ENCODE measurements at places on chromosomes 3 and 15.

- no peak for DNase-seq
Observed at GRCh38 chr3:127835993-127836882, 13.9 kb upstream of the MGLL start.

DNA sequence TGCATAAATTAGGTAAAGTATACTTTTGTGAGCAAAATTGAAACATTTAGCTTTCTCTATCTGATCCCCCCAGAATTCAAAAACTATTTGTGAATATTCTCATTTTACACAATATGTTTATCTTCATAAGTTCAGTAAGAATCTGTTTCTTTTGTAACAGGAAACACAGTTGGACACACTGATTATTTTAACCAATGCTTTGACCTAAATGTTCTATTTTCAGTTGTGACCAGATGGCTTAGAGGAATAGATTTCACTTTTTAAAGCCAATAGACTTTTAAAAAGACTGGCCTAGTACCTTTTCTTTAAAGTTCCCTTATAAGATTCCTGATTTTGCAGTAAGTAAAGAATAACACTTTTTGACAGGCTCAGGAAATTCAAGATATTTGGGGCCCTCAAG is 74.0 kb upstream of the STRIT1 start:
- DNase-seq = no peak

DNA sequence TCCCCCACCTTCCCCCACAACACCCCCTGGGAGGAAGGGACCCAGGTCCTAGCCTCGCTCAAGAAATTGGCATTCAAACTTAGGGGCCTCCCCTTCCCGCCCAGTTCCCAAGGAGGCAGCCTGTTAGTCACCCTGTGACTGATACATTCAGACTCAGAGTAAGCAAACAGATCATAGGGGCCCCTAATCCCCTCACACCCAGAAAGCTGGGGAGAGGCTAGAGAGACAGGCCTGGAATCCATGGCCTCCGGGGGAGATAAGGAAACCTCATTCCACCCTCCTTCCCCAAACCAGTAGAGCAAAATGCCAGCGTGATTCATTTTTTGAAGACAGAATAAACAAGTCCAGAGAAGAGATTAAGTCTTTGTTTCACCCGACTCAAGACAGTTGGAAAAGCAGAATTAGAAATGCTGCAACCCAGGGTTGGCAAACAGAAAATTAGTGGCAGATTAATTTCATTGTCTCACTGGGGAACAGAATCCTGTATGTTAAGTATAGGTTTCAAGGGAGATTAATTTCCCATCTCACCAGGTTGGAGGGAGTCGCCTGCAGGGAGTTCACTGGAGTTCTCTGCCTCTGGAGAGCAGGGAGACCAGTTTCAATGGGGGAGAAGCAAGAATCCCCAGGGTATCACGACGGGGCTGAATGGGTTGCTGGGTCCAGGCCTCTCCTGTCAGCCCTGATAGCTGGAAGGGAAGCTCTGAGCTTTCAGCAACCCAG is 268.3 kb downstream of the UACA start:
- DNase-seq = peak; percentile 94

GRCh38 chr15:78618490-78618934 is 2.3 kb downstream of the CHRNA3 start:
- DNase-seq = peak; percentile 57

DNA sequence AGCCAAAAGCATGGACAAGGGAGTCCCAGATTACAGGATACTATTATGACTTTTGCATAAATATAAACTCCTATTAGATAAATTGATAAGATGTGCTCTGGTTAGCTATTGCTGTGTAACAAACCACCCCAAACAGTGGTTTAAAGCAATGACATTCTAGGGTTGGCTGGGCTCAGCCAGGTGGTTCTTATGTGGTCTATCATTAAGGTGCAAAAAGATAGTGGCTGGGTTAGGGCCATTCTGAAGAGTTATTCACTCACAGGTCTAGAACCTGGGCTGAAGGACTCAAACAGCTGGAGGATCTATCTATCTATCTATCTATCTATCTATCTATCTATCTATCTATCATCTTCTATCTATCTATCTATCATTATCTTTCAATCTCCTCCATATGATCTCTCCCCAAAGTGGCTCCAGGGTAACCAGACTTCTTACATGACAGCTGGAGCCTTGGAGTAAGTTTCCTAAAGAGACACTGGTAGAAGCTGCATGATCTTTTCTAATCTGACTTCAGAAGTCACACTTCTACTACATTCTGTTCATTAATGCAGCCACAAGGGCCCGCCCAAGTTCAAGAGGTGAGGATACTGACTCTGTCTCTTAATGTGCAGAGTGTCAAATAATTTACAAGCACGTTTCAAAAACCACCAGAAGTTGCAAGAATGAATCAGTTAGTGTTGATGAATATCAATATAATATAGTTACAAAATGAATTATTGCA is 74.9 kb upstream of the XCR1 start:
- peak; percentile 29 for DNase-seq

DNA sequence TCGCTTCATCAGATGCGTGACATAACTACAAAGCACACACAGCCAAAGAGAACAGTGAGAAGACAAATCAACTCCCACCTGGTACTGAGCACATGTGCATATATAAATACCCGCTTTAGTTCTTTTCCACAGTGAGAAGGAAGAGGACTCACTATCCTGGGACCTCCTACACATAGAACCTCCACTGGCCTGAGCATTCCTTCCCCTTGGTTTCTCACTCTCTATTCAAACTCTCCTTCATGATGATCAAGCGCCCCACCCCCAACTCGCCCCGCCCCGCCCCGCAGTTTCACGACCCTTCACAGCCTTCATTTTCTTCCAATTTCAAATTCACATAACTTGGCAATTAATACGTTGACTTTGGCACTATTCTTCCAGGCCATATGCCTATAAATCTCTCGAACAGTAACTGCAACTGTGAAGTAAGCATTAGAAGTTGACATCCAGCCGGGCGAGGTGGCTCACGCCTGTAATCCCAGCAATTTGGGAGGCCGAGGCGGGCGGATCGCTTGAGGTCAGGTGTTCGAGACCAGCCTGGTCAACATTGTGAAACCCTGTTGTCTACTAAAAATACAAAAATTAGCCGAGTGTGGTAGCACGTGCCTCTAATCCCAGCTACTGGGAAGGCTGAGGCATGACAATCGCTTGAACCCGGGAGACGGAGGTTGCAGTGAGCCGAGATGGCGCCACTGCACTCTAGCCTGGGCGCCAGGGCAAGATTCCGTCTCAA is 1.1 kb downstream of the RPS17 start:
- DNase-seq = no peak

- no peak for DNase-seq
Observed at GRCh38 chr3:163809540-163809993, 1268.7 kb downstream of the SI start.

GRCh38 chr3:127532561-127533203 is 57.9 kb downstream of the TPRA1 start:
- DNase-seq = no peak

DNA sequence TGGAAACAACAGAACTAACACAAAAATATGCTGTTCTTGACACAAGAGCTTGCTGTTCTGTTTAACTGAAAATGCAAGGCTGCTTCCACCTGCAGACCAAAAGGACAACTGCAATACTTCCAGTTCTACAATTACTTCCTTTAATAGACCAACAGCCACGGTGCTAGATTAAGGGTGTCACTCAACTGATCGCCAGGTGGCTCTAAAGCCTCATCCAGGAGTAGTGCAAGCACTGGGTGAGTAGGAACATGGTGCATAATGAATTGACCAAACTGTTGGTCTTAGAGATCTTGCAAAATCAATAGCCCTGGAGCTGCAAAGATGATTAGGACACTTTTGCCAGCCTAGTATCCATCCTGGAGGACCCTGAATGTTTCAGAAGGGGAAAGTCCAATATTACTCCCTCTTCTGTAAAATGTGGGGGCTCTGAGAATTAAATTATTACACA is 3.6 kb upstream of the CLDN16 start:
- DNase-seq = peak; percentile 90

DNA sequence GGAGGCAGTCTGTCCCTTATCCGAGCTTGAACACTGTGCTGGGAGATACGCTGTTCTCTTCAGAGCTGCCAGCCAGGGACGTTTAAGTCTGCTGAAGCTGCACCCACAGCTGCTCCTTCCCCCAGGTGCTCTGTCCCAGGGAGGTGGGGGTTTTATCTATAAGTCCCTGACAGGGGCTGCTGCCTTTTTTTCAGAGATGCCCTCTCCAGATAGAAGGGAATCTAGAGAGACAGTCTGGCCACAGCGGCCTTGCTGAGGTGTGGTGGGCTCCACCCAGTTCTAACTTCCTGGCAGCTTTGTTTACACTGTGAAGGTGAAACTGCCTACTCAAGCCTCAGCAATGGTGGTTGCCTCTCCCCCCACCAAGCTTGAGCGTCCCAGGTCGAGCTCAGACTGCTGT is 319.9 kb upstream of the GRM7 start:
- no peak for DNase-seq

All from mammary epithelial cell (primary cell).